ENCODE measurements at places on chromosomes 2 and 18. TPM values are rescaled to one million over a fixed set of nuclear protein-coding genes. Genes with fewer than 3 reads are reported as not detected.

The CD28 gene
- total RNA-seq: 0.05 TPM

The BMP10 gene
- not detected for total RNA-seq

The SNTG2 gene
- 1.0 TPM for total RNA-seq

The CGREF1 gene
- 13.7 TPM for total RNA-seq

The RGPD6 gene
- 54.3 TPM for total RNA-seq

The TLK1 gene
- total RNA-seq: 14.2 TPM

The MFSD2B gene
- 1.2 TPM for total RNA-seq

Data from motor neuron (in vitro differentiated cells).